ENCODE measurements at places on chromosomes 7 and 10. TPM values are rescaled to one million over a fixed set of nuclear protein-coding genes. Genes with fewer than 3 reads are reported as not detected.

The PHKG1 gene
- total RNA-seq, result 3.7 TPM

The FAM131B gene
- total RNA-seq, result 73.8 TPM

The RBM20 gene
- total RNA-seq, result 0.41 TPM

The SGCE gene
- total RNA-seq, result 69.7 TPM

The INSYN2A gene
- total RNA-seq, result 15.9 TPM

GRCh38 chr7:30327813-30328212 is 43.4 kb downstream of the ZNRF2 start:
- DNase-seq, result no peak

DNA sequence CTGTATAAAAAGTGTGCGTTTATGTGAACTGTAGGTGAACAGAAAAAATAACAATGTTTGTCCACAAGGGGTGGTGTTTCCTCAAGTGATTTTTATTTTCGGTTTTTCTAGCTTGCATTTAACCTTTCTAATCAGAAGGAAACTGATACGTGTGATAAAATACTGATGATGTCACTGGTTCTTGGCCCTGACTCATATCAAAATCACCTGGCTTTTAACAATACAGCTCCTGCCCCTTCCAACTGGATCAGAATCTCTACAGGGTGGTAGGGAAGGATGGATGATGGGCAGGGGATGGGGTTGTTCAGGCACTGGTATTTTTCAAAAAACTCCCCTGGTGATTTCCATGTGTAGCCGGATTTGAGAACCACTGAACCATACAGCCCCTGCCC is 10.9 kb downstream of the NPFFR1 start:
- DNase-seq, result no peak

DNA sequence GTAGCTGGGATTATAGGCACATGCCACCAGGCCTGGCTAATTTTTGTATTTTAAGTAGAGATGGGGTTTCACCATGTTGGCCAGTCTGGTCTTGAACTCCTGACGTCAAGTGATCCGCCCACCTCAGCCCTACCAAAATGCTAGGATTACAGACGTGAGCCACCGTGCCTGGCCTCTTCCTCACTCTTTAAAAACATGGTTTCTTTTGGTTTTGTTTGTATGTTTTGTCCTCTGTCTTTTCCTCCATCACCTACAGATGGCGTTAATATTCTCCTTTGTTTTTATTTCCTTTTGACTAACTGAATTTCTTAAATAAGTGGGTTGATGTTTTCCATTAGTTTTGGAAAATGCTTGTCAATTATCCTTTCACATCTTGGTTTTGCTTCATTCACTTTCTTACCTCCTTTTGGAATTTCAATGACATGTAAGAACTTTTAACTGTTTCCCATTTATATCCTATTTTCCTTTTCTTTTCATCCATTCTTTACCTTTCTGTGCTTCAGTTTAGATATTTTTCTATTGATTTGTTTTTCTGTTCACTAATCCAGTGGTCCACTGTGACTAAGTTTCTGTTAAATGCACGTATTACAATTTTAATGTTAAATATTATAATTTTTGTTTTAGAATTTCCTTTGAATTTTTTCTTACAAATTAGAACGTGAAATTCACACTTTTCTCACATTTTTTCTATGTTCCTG is 104.1 kb downstream of the ZNF467 start:
- DNase-seq, result no peak

DNA sequence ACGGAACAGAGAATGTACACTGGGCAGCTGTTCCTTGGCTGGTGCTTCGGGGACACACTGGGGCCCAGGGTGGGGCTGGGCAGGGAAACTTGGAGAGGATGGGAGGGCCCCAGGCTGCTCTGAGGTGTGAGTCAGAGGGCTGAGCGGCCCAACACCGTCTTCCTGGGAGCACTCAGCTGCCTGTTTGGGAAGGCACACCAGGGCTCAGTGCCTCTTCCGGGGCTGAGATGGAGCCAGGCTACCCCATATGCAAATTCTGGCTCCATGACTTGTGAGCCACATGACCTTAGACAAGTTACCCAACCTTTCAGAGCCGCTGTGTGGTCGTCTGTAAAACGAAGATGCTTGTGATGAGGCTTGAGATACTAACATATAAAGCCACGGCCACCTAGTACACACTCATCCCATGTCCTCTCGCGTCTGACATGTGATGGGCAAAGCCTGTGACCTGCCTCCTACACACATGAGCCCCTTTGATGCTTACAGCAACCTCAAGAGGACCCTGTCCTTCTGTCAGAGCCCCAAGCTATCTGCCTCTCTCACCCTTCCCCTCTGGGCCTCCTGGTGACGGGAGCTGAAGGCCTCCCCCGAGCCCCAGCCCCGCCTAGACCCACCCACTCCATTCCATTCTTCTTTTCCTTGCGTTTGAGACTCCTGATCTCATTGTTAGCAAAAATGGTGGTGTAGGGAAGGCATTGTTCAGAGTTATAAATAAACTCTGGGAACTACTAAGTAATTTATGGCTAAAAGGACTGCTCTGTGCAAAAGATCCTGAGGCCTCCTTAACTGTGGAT is 26.1 kb downstream of the KLRG2 start:
- DNase-seq, result no peak

- no peak for DNase-seq
Observed at GRCh38 chr7:140005341-140005740, 57.4 kb downstream of the PARP12 start.

- DNase-seq, result no peak
Observed at GRCh38 chr10:69647126-69647525, 17.1 kb downstream of the FAM241B start.

DNA sequence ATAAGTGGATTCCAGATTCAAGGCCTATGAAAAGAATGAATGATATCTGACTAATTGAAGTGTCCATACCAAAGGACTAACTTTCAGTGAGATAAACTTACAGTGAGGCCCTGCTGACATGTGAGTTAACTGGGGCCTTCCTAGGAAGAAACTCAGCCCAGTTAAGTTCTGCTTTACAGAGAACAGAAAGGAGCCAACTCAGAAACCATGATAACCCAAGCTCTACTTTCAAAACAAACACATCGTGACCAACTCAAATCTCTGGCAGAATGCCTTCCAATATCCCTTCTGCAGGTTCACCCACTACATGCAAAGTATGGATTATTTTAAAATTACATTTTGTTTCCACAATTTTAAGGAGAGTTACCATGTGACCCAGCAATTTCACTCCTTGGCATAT is 75.8 kb upstream of the MRLN start:
- no peak for DNase-seq

DNA sequence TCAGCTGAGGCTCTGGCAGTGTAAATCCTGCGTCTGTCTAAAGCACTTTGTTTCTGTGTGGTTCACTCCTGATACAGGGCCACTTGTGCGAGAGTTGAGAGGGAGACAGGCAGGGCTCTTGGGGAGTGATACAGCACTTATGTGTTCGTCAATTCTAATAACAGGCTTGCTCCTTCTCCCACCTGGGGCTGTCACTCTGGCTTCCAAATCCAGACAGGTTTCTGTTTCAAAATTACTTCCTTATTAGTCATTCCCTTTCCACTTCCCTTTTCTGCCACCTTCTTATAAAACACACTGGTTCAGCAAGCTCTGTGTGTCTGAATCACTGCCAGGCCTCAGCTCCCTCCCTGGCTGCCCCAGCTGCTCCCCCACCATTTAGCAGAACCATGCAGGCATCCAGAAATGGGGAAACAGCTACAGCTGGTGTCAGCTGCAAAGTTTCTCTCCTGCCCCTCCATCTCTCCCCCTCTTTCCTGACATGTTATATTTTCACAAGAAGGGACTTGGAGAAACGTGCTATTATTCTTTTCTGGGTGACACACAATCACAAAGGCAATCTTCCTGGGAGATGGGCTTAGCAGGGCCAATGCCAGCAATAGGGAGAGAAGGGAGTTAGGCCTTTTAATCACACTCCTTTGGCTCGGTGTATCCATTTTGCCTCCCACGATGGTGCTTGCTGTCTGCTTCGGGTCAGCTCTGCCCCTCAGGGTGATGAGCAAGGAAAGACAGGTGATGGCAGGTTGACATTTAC is 58.4 kb upstream of the ZNRF2 start:
- DNase-seq, result peak; percentile 30

DNA sequence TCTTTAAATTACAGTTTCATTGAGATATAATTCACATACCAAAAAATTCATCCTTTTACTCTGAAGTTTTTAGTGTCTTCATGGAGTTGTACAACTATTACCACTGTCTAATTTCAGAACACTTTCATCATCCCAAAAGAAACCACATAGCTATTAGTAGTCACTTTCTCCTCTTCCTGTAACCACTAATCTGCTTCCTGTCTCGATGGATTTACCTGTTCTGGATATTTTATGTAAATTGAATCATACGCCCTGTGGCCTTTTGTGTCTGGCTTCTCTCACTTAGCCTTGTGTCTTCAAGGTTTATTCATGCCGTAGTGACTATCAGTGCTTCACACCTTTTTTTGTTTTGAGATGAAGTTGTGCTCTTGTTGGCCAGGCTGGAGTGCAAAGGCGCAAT is 135.5 kb downstream of the DOCK1 start:
- DNase-seq, result no peak

DNA sequence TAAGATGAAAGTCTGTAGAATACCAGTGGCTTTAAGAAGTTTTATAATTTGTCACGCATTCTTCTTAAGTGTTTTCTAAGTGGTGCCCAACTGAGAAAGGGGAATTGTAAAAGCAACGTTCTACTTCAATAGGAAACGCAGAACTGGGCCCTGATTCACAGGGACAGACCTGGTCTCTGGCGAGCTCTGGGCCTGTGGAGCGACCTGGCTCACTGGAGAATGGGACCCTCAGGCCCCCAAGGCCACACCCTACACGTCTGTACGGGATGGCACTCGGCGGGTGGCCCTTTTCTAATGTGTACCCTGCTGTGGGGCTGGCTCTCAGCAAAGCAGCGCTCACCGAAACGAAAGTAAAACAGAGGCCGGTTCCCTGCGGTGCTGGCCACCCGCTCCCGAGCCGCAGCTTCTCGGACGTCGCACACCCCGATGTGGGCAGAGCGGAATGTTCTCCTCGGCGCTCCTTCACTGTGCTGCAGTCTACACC is 205.0 kb downstream of the DIP2C start:
- DNase-seq, result no peak

GRCh38 chr10:17354781-17355180 is 99.6 kb downstream of the ST8SIA6 start:
- DNase-seq, result no peak
